Body of pancreas (tissue), 4 donors: ENCODE measurements at places on chromosomes 6 and 20.

DNA sequence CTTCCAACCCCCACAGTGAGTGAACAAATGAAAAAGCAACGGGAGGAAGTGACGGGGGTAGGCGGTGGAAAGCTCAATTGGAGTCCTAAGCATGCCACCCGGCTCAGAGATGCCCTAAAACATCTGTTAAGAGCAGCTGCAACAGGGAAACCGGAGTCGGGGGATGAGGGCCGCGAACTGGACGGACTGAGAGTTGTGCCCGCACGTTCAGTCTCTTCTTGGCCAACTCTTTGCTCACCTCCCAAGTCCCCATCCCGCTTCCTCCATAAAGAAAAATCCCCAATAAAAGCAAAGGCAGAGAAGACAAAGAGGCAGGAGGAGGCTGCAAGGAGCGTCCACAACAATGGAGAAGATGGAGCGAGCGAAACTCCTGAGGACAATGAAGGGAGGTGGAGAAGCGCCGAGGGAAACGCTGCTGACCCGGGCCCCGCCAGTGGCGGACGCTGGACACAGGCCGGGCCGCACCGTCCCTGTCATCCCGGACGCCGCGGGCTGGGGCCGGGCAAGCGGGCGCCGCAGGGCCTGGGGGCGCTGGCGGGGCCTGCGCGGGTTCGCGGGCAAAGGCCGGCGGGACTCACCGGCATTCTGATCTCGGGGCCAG, 600 bp downstream of the SEC63 start:
- peak; percentile 67 for DNase-seq

DNA sequence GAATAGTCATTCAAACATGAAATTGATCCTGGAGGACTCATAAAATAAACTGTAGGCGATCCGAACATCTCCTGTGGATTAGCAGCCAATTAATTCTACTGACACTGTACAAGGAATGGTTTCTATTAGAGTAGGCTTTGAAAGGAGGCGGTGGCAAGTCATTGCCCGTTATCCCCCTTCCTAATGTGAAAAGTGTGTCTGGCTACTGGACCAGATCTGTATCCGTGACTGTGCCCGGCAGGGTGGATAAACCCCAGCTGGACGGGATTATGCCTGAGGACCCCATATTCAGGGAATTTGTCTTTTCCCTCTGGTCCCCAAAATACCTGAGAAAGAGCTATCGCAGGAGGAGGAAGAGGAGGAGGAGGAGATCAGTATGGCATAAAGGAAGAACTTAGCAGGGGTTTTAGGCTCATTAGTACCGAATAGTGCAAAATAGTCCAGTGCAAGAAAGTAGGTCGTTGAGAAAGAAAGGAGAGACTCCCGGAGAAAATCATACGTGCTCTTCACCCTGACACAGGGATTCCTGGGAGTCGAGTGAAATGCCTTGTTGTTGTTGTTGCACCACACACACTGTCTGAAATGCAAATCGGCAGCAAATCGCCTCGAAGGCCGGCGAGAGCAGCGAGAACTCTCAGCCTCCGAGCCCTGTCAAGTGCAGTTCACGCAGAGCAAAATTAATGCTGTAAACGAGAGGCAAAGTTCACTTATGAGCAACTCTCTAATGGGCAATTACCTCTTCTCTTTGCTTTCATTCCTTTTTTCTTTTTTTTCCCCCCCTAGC, 178.9 kb upstream of the ARID1B start:
- no peak for DNase-seq

GRCh38 chr6:137954253-137954652, 87.2 kb downstream of the TNFAIP3 start:
- DNase-seq = no peak

DNA sequence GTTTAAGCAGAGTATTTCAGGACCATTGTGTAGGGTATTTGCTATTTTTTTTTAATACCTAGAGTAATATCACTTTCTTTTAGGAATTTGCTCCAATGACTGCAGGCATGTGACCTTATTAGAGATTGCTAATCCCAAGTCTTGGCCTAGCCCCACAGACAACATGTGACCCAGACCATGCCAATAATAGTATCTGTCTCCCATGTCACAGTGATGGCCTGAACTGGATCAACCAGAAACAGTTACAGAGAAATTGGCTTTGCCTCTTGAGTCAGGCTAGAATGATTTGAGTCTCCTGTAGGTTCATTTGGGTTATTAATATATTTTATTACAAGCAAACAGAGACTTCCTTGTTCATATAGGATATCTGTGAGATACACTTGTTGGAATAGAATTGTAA, 116.8 kb downstream of the DNAH8 start:
- peak; percentile 21 for DNase-seq

- no peak for DNase-seq
These were observed 522.1 kb upstream of the BTBD3 start for GRCh38 chr20:11395581-11395980.

DNA sequence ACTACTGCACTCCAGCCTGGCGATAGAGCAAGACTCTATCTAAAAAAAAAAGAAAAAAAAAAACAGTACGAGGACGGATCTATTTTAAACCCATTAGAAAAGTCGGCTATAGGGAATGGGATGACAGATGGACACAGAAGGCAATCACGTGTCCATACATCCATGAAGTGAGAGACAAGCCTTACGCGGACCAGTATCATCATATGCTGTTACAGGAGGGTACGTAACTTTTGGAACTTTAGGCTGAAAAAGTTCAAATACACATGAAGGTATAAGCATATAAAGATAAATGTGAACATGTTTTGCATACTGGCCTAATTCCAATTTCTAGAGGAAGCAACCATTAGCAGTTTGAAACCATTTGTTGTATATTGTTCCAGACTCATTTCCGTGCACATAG, 109.8 kb upstream of the EXOC2 start:
- DNase-seq = no peak

- no peak for DNase-seq
These were observed 1.9 kb downstream of the EIF2S2 start for GRCh38 chr20:34110025-34110744.

GRCh38 chr20:31452575-31452974, 12.1 kb downstream of the DEFB123 start:
- no peak for DNase-seq
